Left ventricle myocardium superior (tissue), 1 donor: ENCODE measurements at places on chromosomes 13 and 19. TPM values are rescaled to one million over a fixed set of nuclear protein-coding genes. Genes with fewer than 3 reads are reported as not detected.

The COX6B2 gene
- total RNA-seq: not detected

The ZNF224 gene
- 15.5 TPM for total RNA-seq

The ATP7B gene
- total RNA-seq: 4.9 TPM

The UPF3A gene
- 22.2 TPM for total RNA-seq

The HCN2 gene
- 14.3 TPM for total RNA-seq

The PBX4 gene
- total RNA-seq: 0.42 TPM

The ZBTB7A gene
- 35.2 TPM for total RNA-seq

The TSHZ3 gene
- total RNA-seq: 2.6 TPM

The PLA2G4C gene
- 34.9 TPM for total RNA-seq

GRCh38 chr19:31339411-31339810 is 9.8 kb downstream of the TSHZ3 start:
- DNase-seq: no peak

- DNase-seq: no peak
Measured at GRCh38 chr19:54606891-54607784, 13.7 kb downstream of the LILRA1 start.

DNA sequence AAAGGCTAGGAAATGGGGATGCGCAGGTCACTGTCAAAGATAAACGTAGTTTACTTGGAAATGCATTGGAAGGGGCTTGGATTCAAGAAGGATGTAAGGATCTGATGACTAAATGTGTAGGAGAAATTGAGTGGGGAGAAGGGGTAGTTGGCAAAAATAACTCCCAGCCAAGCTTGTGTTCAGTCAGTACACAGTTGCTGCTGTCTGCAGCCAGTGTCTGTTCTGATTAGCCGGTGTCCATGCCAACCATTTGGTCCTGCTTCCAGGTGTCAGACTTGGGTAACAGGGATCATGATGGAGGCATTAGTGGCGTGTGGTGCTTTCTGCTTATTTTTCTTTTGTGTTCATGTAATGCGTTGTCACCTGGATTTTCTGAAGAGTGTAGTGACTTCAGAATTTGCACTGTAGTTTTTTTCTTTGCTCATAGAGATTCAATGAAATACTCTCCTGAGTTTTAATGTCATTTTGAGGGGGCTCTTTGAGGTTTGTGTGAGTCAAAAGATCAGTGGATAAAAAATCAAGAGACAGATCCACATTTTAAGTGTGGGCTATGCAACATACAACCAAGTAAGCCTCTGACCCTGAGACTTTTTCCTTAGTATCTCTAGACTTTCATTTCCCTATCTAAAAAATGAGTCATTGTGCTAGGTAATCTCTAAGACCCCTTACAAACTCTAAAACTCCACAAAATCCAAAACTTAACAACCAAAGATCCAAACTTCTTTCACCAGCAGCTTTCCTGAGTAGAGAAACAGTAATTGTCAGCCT is 103.9 kb downstream of the WDFY2 start:
- DNase-seq: no peak

GRCh38 chr19:58033741-58034476 is at the start of gene ZSCAN1:
TSS of gene ZSCAN1 (plus strand) at chr19:58034025. CDS start at chr19:58037837, 3,812 bp downstream.
- DNase-seq: peak; percentile 94

DNA sequence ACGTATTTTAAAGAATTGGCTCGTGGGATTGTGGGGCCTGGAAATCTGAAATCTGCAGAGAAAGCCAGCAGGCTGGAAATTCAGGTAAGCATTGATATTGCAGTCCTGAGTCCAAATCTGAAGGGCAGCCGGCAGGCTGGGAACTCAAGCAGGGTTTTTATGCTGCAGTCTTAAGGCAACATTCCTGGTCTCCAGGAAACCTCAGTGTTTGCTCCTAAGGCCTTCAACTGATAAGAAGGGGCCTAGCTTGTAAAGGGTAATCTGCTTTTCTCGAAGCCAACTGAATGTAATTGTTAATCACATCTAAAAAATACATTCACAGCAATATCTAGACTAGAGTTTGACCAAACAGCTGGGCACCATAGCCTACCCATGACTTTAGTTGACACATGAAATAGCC is 154.4 kb downstream of the EFNB2 start:
- no peak for DNase-seq

DNA sequence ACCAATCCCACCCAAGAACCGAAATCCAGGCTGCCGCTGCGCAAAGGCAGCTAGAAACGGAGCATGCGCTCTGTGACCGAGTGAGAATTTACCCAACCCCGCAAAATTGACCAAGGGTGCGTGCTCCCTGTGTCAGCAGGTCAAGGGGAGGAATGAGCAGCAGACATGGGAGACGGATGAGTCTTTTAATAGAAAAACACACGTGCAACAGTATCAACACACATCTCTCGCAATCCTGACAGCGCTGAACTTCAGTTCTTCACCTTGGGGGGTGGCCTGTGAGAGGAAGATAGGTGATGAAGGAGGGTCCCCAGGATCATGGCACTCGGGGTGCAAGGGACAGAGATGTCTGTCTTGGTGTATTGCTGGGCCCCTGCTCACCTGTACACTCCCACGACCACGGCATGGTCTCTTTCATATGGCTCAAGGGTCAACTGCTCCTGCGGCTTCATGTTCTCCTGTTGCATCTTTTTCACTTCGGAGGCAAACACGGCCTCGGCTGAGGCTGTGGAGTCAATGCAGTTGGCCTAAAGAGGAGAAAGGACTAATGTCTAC is 402 bp upstream of the DYRK1B start:
- DNase-seq: no peak

DNA sequence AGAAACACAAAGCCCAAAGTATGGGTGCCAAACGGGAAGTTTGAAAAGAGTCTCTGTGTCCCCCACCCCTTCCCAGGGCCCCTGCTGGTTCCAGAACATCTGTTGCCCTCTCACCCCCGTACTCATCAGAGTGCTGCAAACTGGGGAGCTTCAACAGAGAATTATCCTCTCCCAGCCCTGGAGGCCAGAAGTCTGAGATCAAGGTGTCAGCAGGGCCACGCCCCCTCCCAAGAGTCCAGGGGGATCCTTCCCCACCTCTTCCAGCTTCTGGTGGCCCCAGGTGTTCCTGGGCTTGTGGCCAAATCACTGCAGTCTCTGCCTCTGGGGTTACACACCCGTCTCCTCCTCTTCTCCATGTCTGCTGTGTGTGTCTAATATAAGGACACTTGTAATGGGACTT is 183.4 kb downstream of the PTPRS start:
- DNase-seq: no peak

DNA sequence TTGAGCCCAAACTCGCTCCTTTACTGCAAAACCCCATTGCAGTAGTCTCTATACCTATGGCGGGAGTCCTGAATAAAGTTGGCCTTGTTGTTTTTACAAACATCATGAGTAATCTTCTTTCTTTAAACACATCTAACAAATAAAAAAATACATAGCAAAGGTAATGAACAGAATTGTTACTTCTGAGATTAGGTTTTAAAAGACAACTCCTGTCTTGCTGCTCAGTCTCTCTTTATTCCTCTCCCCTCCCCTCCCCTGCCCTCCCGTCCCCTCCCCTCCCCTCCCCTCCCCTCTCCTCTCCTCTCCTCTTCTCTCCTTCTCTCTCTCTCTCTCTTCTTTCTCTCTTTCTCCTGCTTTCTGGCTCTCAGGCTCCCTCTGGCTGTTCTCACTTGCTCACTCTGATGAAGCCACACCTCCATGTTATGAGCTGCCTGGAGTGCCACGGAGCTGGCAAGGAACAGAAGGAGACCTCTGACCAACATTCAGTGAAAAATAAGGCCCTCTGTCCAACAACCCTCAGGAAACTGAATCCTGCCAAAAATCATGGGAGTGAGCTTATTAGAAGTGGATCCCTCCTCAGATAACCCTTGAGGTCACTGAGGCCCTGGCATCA is 300.7 kb upstream of the MIR17HG start:
- no peak for DNase-seq

DNA sequence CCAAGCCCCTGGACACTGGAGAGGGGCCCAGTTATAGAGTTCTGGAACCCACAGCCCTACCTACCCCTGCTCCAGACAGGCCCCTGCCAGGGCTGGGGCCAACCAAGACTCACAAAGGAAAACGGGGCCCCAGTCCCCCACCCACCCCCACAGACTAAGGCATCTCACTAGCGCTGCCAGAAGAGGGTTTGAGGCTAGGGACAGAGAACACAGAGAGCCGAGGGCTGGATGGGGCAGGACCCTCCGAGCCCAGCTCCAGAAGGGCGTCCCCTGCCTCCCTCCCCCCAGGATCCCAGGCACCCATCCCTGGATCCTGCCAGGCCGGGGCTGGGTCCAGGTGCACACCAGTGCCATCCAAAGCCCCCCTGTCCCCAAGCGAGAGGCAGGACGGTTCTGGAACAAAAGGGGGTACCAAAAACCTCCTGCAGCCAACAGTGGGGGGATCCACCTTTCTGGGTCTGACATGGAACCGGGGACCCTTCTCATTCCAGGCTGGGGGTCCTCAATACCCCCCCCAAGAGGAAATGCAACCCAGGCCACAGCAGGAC is 4.4 kb upstream of the REXO1 start:
- DNase-seq: no peak

DNA sequence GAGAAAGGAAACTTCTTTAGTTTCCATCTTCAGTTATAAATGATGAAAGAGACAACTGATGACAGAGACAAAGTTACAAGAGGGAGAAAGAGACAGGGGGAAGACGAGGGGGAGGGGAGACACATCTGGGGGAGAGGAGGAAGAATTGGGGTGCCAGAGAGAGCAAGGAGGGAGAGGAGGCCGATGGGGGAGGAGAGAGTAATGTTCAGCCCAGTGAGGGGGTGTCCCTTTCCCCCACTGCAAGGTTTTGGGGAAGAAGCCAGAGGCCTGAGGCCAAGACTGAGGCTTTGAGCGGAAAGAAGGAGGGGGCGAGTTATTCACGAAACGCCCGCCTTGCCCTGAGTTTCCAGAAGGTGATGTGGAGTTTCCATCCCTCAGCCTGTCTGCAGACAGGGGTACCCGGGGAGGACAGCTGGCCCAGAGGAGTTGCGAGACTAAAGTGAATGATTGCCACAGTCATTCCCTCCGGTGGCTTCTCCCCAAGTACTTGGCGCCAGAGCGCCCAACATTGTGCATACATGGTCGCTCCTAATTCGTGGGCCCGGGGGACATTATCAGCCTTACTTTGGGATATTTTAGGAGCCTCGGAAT is 558 bp upstream of the PPAN start:
- no peak for DNase-seq

- no peak for DNase-seq
Measured at GRCh38 chr13:82739881-82740280, 1142.4 kb downstream of the SLITRK1 start.

GRCh38 chr13:20254076-20254475 is 22.0 kb upstream of the GJB6 start:
- no peak for DNase-seq

GRCh38 chr13:76406243-76406642 is 480.0 kb downstream of the KCTD12 start:
- no peak for DNase-seq

DNA sequence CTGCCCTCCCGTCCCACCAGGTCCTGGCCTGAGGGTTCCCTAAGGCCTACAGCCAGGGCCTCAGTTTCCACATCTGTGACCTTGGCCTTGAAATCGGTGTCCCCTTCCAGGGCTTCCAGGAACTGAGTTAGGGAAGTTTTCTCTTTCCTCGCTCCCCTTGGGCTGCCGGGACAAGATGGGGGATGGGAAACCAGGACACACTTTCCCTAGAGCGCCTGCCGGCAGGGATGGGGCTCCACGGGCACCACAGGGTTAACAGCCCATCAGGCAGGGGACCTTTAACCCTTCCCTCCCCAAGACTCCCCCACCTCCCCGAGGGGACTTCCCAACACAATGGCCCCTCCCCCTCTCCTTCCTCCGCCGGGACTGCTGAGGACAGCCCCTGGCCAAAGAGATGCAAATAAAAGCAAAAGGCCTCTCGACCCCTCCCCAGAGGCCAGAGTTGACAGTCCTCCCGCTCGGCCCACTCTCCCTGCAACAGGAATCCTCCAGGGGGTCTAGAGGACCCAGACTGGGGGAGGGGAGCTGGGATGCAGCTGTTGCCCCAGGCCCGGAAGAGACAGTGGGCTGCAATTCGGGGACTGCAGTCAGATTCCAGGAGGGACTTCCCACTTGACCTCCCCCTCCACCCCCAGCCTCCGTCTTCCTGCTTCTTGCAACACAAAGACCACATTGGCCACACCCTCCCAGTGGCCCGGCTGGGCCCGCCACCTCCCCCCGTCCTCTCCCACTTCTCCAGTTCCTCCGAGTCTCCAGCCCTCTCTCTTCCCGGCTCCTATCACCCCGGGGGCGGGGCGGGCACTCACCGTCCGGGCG is 3.4 kb downstream of the BBC3 start:
- DNase-seq: peak; percentile 91

GRCh38 chr19:7685546-7686445 is 5.2 kb downstream of the TRAPPC5 start:
- no peak for DNase-seq

- DNase-seq: peak; percentile 28
Measured at GRCh38 chr13:113976711-113977684, 3.1 kb upstream of the C13orf46 start.

DNA sequence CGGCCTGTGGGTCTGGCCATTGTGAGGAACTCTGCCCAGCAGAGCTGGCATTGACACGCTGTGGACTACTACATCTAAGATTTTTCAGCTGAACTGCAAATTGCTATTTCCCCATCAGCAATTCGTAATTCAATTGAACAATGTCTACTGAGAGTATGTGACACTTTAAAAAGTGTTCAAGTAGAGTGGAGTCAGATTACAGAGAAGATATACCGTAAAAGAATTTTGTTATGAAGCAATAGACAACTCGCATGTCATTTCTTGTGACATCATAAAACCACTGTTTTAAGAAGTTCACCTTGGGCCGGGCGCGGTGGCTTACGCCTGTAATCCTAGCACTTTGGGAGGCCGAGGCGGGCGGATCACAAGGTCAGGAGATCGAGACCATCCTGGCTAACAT is 32.5 kb upstream of the C1QTNF9 start:
- DNase-seq: no peak

DNA sequence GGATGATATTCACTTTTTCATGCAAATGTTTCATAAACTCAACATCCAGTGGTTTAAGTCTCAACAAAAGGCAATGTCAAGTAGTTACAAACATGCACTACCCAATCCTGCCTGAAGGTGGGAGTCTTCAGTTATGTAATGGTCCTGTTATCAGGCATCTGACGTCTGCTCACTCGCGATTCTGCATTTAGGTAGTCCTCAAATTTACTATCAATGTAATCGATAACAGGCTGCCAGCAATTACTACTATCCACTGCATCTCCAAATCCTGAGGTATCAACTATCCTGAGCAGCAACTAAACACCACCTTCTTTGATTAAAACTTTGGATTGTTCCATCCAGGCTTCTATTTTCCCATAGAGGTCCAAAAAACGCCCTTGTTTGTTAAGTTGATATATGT is 51.2 kb downstream of the NLRP12 start:
- no peak for DNase-seq

DNA sequence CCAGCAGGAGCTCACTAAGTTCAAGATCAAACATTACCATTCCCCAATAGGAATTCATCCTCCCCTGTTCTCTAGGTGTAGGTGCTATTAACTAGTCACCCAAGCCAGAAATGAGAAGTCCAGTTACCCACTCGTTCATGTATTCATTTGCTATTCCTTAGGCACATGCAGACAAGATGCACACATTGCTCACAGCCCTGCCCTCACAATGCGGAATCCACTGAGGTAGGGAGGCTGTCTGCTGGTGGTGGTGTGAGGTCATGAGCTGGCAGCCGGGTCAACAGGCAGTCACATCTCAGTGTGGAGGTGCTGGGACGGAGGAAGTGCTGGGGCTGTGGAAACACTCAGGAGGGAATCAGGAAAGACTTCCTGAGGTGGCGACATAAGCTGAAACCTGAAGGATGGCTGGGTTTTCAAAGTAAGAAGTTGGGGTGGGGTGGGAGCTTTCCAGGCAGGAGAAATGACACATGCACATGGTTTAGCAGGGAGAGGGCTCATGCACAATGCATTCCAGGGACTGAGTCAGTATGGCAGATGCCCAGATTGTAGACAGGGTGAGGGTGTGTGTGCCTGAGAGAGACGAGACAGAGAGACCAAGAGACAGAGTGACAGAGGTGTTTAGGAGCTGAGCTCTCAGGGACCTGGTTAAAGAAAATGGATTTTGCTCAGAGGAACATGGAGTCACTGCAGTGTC is 117.6 kb downstream of the USP12 start:
- DNase-seq: no peak
